ENCODE measurements at places on chromosomes 11 and 22.

DNA sequence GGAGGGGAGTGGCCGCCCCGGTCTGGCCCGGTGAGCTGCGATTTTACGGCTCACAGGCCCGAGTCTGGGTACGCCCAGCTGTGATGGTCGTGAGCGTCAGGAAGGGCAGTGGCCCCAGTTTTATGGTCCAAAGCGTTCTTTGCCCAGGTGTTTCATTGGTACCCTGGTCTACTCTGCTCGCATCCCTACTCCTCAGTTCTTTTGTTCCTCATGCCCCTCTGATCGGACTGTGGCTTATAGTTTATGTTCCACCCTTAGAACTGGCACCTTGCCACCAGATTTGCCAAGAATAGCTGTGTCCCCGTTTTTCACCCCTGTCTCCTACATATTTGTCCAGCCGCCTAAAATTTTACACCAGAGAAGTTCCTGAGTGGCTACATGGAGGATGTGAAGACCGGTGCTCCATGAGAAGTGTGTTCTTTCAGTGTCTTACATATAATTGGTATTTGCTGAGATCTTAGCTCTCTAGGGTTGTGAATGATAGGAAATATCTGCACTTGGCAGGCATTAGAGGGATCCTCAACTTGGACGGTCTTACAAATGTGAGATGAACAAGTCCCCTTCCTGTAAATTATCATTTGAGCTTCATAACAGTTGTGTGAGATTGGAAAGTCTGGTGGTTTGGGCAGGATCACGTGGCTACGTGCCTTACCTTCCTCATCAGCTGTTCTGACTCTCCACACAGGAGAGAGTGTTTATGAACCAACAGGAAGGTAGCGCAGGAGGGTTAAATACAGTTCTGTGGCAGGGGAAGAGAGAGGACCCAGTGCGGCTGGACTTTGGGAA, 1.1 kb downstream of the PANX1 start:
- peak; percentile 69 for DNase-seq

- DNase-seq = no peak
These were observed 54.7 kb upstream of the OPCML start for GRCh38 chr11:133586903-133587517.

- DNase-seq = no peak
These were observed 150.3 kb upstream of the SNX19 start for GRCh38 chr11:131066551-131066950.

DNA sequence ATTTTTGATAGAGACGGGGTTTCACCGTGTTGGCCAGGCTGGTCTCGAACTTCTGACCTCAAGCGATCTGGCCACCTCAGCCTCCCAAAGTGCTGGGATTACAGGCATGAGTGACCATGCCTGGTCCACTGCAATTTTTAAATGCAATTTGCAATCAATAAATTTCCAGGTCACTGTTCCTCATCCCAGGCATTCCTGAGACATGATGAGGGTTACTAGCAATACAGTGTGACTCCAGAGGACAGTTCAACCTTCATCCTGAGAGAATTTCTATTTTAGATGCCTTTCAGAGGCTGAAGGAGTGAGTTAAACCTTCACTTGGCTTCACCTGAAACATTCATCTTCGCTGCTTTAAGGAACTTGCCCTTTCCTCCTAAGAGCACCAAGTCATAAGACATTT, 9.7 kb upstream of the UBASH3B start:
- DNase-seq = no peak

GRCh38 chr11:45156741-45157140, 10.3 kb downstream of the PRDM11 start:
- DNase-seq = no peak

GRCh38 chr11:36475192-36475591, 34.9 kb downstream of the TRAF6 start:
- no peak for DNase-seq

DNA sequence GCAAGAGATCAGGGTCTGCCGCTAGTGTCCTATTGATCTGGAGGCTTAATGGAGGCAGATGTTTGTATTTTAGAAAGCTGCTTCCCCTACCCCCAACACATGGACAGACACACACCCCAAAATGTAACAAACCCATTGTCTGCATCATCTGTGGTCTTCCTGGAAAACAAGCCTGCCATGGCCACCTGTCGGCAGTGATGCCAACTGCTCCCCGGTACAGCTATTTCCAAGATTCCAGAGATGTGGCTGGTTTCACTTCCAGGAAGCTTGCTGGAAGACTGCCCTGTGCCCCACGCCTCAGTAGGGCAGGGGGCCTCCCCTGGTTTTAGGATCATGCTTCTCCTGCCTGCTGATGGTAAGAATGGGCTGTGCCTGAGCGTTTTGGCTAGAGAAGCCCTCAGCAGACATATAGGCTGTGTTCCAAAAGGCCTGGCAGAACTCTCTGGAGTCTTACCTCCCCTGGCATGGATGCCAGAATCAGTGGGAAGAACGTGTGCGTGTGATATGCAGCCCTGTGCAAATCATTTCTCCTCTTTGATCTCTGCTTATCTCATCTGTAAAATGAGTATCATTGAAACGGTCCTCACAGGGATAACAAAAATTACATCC, 108.6 kb downstream of the FBXO7 start:
- DNase-seq = no peak

DNA sequence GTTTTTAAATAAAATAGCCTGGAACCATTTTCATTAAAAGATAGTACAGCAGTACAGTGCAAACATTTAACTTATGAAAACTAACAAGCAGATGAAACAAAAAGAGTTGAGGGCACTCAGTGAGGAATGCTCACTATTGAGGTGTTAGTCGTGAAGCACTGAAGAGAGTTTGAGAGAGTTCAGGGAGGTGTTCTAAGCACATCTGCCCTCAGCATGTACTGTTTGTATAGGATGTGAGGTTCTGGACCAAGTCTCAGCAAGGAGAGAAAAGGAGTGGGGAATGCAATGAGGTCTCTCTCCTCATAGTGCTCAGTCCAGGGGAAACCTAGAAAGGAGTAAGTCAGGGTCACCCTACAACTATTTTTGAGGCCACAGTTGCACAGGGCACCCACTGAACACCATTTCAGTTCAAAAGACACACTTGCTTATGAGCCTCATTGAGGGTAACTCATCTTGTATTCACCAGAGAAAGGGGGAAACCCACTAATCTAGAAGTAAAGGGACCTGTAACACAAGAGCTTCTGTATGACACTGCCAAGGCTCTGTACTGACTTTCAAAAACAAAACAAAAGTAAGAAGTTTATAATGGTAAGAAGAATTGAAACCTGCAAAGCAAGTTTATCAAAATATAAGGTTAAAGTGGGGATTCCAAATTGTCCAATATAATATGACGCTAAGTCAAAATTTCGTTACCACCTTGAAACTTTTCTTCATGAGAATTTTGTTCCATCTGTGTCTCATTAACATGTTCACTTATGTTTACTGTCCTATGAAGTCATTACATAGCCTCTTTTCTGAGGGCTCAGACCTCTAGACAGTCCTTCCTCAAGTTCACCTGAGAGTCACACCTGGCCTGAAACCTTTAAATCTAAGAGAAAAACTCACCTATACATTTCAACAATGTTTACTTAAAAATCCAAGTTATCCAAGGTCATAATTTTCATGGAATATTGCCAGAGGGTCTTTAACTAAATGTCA, 275.3 kb downstream of the ETS1 start:
- no peak for DNase-seq

DNA sequence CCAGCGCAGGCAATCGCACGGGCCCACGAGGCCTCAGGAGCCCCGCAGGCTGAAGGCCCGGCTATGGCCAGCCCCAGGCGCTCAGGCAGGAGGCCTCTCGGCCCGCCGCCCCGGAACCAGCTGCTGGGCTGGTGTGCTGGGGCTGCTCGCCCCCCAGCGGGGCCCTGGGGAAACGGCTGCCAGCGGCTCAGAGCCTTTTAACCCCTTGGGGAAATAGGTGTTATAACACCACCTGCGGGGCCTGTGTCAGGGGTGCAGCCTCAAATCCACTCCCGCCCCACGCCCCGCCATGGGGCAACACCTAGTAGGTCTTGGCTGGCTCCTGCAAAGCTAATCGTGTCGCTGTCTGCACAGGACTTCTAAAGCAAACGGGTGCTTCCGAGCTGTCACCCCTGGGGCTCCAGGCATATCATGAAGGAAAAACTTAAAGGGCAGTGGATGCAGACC, 237.4 kb downstream of the TTC28 start:
- peak; percentile 85 for DNase-seq

DNA sequence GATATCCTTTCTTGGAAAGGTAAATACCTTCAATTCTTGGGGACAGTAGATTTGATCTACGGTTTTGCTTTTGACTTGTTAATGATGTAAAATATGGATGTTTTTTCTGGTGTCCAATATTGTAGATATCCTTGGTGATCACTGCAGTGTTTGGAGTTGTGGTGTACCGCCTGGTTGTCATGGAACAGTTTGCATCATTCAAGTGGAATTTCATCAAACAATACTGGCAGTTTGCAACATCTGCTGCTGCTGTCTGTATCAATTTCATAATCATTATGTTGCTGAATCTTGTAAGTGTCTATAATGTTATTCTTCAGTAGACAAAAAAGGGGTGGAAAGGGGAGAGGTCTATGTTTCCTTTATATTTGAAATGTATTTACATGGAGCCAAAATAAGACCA, 27.4 kb upstream of the MUC15 start:
- DNase-seq = no peak

DNA sequence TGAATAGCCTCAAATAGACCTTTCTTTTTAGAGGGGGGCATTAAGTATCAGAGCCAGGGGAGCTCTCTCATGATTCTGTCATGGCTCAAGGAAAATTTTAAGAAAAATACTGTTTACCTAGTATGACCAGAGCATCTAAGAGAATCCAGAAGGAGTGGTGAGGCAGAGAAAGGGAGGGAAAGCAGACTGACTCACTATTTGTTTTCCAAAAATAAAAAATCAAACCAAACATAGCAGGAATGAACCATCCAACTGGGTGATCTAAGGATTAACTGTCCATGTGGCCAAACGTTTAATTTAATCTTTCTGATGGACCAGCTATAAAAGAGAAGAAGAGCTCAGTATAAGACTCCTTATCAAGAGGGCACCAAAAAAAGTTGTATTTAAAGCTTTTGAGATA, 70.8 kb downstream of the GAB2 start:
- no peak for DNase-seq

DNA sequence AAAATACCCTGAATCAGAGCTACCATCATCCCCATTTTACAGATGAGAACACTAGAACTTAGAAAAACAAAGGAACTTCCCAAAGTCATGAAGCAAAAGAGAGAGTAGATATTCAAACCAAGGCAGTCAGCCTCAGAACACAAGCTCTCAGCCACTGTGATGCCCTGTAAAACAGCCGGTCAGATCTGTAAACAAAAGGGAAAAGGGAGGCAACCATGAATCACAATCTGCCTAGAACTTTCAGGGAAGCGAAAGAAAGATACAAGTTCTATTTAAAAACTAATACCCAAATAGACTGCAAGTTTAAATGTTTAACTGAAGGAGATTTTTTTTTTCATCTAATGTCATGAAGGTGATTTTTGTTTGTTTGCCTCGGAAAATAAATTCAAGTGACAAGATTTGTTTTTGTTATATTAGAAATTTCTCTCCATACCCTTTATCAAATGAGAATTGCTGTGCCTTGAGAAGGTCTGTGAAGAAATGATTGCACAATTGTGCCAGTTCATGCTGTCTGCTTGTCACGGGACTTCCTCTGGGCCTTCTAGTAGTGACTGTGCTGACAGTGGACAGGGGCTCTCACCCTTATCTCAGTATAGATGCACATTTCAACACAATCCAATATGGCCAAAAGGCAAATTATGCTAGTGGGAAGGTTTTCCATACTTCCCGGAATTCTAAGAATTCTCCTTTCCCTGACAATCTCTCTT, 11.7 kb downstream of the SAA1 start:
- DNase-seq = no peak

- peak; percentile 84 for DNase-seq
These were observed 94.2 kb upstream of the TBCEL start for GRCh38 chr11:120929664-120930154.

DNA sequence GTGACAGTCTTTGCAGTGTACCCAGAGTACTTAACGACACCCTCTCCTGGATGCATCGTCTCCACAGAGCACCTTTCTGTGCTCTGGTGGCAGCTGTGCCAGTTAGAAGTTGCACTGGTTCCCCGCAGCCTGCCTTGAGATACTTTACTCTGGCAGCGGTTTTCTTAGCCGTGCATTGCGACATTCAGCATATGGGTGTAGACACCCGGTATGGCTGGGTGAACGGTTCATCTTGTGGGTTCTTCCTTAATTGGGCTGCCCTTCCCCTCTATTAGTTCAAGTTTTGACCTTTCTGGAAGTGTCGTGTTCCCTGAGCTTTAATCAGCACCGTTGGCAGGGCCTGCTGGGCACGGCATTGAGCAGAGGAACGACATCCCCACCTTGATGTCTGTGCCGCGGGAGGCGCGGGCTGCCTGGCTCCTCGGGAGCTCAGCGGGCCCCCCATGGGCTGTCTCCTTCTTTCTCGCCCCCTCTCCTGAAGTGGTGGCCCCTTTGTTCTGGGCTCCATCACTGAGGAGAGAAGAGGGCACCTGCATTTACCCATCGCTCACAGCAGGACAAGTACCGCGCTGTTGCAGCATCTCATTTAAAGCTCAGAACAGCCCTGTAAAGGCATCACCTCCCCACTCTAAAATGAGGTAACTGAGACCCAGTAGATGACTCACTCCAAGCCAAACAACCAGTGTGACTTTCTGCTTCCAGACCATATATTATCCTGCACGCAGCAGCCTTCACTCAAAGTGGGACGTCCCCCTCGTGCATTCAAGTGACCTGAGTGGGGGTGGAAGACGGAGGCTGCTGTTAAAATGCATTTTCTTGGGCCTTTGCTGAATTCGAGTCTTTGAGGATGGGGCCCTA, 13.3 kb downstream of the FAM83F start:
- DNase-seq = no peak

- DNase-seq = no peak
These were observed 39.1 kb downstream of the MYO7A start for GRCh38 chr11:77167111-77167626.

DNA sequence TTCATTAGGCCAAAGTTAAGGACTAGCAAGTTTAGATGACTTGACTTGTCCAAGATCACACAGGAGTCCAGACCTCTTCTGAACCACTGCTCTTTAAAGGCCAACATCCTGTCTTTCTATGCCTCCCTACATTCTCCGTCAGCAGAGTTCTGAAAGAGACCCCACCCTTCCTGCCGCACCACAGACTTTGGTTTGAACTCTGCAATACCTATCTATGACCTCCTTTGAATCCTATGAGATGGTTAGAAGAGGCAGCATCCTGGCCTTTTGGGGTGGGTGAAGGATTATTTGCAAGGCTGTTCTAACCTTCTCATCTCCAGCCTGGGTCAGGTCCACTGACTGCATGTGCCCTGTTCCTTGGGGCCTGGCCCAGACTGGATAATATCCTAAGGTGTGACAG, 4.3 kb upstream of the RRM1 start:
- no peak for DNase-seq

- no peak for DNase-seq
These were observed 165.7 kb upstream of the SORL1-AS1 start for GRCh38 chr11:121618516-121618915.

DNA sequence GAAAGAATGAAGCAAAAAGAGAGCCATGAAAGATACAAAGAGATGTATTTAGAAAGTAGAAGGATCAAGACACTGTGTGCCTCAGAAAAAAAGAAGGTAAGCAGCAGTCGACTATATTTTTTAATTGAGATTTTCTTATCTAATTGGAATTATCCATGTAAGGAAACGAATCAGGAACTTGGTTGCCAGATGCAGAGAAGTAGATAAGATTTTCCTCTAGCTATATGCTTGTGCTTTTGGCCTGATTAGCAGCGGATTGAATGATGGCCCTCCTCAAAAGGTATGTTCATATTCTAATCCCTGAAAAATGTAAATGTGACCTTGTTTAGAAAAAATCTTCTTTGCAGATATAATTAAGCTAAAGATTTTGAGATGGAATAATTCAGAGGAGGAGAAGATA, 43.9 kb upstream of the CARD18 start:
- no peak for DNase-seq

All from WTC11 (cell line).